ENCODE measurements at places on chromosomes 12 and 14.

GRCh38 chr14:65704437-65704836, 291.9 kb downstream of the FUT8 start:
- no peak for DNase-seq

- no peak for DNase-seq
Observed at GRCh38 chr12:70190262-70191010, 52.8 kb upstream of the CNOT2 start.

DNA sequence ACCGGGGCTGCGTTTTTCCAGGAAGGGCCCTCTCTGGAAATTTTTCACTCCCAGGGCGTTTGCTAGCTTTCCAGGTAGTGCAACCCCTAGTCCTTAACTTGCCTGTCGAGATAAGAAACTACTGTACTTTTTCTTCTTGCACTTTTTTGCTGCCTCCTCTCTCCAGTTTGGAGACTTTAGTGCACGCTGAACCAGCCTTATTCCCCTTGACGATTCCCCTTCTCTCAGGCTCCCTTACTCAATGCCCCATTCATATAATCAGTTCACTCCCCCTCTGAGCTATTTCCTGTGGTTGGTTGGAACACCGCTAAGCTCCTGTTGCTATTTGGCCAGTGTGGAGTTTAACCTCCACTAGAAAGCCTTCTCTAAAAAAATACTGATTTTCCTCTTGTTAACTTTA, 682 bp downstream of the CREBL2 start:
- no peak for DNase-seq

- DNase-seq, result no peak
Observed at GRCh38 chr12:87280893-87281292, 748.3 kb downstream of the C12orf50 start.

GRCh38 chr12:668090-668481, 4.8 kb upstream of the NINJ2 start:
- DNase-seq, result no peak

GRCh38 chr12:56361487-56362129, 1.0 kb downstream of the APOF start:
- DNase-seq, result no peak

DNA sequence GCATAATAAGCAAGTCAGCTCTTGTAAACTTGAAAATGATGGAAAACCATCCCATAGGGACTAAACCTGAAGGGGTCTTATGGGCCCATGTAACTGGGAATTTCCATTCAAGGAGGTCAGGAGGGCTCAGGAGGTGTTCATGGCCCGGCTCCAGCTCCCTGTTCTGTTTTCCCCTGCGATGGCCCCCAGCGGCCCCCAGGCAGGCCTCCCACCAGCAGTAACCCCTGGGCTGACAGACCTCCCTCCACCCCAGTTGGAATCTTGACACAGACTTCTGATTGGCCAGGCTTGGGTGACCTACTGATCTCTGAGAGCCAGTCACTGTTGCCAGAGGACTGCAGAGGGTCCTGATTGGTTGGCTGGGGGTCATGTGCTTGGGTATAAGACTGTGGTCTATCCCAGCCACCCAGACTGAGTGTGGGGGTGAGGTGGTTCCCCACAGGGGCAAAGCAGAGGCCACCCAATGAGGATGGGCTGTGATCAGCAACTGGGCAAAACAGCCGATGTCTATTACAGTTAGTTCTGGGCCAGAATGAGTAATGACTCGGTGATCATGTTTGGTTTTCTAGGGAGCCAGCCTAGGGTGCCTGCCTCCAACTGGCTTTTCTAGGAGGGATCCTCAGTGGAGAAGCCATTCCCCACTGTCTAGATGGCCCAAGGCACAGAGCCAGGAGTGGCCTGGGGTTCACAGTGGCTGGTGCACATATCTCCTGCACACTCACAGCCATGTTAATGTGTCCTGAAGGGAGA, 27.0 kb downstream of the RHOF start:
- DNase-seq, result no peak

DNA sequence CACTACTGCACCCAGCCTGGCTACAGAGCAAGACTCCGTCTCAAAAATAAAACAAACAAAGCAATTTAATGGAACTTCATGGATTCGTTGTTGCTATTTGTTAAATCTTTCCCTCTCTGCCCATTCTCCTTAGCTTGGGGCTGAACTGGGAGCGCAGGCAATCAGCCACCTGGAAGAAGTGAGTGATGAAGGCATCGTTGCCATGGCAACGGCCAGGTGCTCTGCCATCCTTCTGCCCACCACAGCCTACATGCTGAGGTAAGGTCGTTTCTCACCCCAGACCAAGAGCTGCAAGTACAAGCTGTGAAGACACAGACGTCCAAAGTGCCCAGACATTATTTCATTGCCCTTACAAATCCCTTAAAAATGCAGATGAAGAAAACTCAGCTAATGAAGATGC, 19.1 kb downstream of the AMDHD1 start:
- DNase-seq, result no peak

- no peak for DNase-seq
Observed at GRCh38 chr12:51388069-51388799, 3.0 kb downstream of the GALNT6 start.

GRCh38 chr12:65113621-65114035, 7.5 kb downstream of the WIF1 start:
- no peak for DNase-seq

GRCh38 chr12:103839609-103840461, 1.2 kb downstream of the NT5DC3 start:
- DNase-seq, result no peak

- DNase-seq, result no peak
Observed at GRCh38 chr12:51048661-51049251, 629 bp downstream of the LETMD1 start.

GRCh38 chr12:49293056-49293956, 1.6 kb upstream of the PRPH start:
- no peak for DNase-seq

- DNase-seq, result peak; percentile 27
Observed at GRCh38 chr12:104486943-104487819, 30.4 kb downstream of the CHST11 start.

DNA sequence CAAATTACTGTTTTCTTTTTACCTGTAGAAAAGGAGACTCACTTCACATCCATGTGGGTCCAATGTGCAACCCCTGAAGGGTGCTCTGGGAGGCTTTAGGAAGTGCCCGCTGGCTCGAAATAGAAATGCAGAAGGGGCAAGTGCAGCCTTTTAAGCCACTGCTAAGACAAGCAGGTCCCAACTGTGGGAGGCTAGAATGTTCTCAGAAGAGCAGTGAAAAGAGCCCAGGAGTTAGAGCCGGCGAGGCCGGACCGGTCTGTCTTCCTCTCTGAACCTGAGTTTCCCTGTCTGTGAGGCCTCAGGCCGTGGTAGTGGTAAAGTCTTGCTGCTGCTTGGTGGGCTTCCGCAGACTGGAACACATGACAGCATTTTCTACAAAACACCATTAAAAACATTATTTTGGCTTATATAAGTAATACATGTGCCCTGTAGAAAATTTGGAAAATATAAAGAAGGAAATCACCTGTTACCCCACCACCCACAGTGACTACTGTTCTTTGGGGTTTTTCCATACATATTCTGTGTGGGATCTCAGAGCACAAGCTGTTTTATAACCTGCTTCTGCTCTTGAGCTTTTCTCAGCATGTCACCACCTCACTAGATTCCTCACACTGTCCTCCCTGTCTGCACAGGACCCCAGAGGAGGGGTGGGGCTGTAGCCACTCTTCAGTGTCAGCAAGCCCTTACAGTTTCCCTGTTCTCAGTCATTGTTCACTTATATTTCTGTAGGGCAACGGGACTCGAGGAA, 6.0 kb downstream of the CKB start:
- DNase-seq, result no peak

GRCh38 chr12:131684015-131684725, 26.7 kb upstream of the SFSWAP start:
- DNase-seq, result no peak

DNA sequence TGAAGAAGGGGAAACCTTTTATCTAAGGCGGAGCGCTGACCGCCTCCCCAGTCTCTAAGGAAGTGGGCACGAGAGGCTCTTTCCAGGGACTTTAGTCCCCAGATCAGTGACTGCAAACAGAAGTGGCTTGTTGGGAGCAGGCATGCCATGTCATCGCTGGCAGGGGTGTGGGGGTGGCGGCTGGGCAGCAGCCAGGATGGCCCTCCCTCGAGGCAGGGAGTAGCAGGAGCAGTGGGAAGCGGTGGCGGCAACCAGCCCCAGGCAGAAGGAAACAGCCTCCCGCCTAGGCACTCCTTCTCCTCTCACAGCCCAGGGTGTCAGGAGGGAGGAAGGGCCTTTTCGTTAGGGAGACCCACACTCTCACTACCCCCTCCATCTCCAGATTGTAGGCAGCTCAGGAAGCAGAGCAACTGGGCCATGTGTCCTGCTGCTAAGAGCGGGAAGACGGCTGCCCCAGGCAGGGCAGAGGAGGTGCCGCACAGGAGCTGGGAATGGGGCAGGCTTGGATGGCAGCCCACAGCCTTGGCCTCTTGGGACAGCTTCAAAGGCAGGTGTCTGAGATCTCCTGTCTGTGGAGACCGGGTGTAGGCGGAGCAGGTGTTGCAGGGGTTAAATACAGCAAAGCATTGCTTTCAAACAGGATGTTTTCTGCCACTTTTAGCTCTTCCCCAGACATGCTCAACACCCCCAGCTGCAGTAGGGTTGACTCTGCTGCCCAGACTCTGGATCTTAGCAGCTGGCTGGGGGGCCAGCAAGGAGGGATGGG, 21.8 kb downstream of the VDR start:
- peak; percentile 31 for DNase-seq

- DNase-seq, result no peak
Observed at GRCh38 chr12:52628111-52628507, 9.8 kb upstream of the KRT73 start.

GRCh38 chr12:83349907-83350611, 663.4 kb downstream of the TMTC2 start:
- no peak for DNase-seq

GRCh38 chr14:50389668-50390441, 6.8 kb downstream of the CDKL1 start:
- no peak for DNase-seq

DNA sequence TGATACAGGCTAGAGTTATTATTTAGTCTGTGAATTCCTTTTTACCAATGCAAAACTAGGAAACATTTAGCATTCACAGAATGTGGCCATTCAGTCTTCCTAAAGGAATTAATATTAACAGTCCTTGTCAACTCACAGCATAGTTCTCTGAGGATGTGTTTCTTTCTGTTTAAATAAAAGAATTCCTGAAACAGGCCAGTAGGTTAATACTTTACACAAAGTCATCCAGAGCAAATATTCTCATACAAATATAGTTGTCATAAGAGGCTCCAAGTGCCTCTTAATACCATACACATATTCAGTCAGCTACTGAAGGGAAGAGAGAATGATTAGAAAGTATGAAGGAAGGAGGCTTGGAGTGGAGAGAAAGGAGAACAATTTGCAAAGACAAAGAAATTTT, 120.1 kb downstream of the LMNTD1 start:
- DNase-seq, result no peak
